WTC11 (cell line): ENCODE measurements at places on chromosomes 2 and 18.

- no peak for DNase-seq
These were observed 164.5 kb downstream of the RBM43 start for GRCh38 chr2:151097128-151097527.

GRCh38 chr2:96131152-96131812 is 7.0 kb downstream of the ASTL start:
- DNase-seq = no peak

GRCh38 chr2:11558214-11558886 is 24.5 kb downstream of the GREB1 start:
- no peak for DNase-seq

DNA sequence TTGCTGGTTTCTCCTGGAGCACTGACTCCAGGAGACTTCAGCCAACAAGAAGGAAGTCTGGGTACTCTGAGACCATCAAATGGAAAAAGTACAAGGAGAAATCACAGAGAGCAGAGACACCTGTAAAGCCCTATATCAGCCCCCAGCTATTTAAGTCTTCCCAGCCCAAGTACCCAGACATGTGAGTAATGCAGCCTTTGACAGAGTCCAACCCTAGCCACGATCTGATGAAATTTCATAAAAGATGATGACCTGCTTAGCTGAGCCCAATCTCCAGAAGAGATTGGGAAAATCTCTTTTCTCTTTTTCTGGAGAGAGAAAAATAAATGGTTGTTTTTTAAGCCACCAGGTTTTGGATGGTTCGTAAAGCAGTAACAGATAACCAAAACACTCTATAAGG is 196.6 kb downstream of the NBAS start:
- DNase-seq = no peak

DNA sequence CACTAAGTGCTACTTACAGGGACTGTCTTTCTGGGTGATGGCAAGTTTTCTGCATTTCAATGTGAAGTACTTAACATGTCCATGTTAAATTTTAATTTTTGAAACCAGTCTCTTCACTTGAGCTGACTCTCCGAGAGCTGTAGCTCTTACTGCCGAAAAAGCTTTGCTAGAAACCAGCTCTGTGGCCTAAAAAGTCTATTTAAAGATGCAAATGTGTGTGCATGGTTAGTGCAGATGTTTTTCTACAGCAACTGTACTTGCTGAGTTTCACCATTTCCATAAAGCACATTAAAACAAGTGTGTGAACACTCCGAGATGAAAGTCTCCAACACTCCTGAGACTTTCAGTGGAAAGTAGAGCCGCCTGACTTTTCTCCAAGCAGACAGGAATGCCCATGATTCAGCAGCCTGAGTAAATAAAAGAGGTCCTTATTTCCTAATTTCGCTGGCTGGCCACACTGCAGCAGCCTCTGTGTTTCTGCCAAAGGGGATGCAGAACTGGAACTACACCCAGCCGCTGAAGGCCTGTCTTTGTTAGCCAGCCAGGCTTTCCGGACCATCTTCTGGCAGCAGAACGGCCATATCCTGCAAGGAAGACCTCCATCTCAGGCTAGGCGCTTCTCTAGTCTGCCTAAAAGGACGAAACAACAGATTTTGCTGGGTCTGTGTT is 121.2 kb downstream of the ZNF521 start:
- no peak for DNase-seq

GRCh38 chr18:26531605-26532298 is 16.6 kb downstream of the KCTD1 start:
- no peak for DNase-seq

- DNase-seq = no peak
These were observed 63.6 kb upstream of the TTC21B start for GRCh38 chr2:166017208-166017607.

DNA sequence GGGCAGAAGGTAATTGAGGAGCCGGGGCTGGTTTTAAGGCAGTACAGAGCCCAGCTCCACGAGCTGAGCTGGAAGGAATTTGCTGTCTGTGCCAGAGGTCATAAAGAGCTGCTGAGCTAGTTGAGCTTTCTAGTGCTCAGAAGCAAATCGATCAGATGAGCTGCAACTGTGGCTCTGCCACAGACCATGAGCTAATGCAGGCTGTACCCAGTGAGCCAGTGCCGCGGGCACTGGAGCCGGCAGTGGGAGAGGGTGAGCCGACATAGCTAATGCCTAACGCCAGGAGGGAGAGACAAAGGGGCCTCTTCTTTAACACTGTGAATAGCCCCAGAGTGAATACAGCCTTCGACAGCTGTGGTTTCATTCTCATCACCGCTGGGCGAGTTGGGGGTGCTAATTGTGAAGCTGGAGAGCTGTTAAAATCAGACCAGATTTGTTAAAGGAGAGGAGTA is 410.1 kb upstream of the TCF4 start:
- no peak for DNase-seq

- no peak for DNase-seq
These were observed 94.4 kb upstream of the MBOAT2 start for GRCh38 chr2:9097892-9098291.

- DNase-seq = no peak
These were observed 5.2 kb upstream of the CTDSP1 start for GRCh38 chr2:218394298-218395089.

- no peak for DNase-seq
These were observed 255.0 kb upstream of the EPAS1 start for GRCh38 chr2:46042207-46042637.

DNA sequence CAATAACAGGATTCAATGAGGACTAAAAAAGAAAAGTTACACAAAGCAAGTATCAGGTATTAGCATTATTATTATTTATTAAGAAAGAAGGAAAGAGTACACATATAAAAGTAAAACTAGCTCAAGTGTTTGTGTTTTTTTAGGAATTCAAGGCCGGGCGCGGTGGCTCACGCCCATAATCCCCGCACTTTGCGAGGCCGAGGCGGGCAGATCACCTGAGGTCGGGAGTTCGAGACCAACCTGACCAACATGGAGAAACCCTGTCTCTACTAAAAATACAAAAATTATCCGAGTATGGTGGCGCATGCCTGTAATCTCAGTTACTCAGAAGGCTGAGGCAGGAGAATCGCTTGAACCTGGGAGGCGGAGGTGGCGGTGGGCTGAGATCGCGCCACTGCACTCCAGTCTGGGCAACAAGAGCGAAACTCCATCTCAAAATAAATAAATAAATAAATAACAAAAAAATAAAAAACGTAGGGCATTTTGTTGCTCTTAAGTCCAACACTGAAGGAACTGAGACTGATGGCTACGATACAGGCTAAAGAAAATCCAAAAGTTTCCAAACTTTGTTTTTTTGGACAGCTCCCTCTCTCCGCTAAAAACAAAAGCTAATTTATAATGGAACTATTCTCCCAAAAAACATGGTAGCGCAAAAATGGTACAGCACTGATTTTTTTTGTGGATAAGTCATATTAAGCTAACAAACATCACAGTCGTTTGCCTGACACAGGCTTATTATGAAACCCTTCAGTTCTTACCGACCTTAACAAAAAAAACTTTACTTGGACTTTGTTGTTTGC is 1.7 kb downstream of the TRAPPC8 start:
- no peak for DNase-seq

GRCh38 chr2:233832869-233833311 is 21.4 kb downstream of the HJURP start:
- peak; percentile 80 for DNase-seq

DNA sequence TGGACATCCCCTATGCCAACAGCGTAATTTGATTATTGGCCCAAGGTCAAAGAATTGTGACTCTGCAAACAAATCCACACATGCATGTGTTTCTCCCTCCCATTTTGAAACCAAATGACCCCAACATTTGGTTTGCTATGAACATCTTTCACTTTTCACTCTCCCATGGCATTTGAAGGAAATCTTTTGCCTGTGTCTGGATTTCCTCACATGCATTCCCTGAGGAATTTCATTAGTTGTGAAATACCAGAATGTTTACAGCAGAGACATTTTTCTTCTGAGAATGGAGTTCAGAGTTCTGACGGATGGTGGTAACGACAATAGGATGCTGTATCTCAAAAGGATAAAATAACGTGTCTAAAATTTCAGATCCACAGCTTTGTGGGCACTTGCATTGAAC is 60.3 kb upstream of the LMAN1 start:
- DNase-seq = no peak

DNA sequence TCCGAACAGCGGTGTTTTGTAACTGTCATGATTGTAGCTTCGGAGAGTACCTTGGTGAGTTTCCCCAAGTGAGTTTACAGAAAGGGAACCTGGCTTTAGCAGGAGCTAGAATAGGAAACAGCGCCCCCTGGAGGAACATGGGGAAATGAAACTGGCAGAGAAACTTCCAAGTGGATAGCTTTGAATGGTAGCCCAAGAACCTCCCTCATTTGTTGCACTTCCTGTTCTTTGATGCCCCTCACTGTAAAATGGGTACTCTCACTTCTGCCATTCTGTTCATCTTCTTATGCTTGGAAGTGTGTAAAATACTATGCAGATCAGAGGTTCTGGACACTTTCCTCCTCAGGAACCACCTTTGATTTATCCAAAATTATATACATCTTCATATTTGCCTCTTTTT is 36.2 kb downstream of the CHST10 start:
- peak; percentile 91 for DNase-seq

- DNase-seq = no peak
These were observed 34.9 kb upstream of the SLC35G4 start for GRCh38 chr18:11574545-11574944.

GRCh38 chr2:190478572-190479195 is 55.8 kb downstream of the NEMP2 start:
- DNase-seq = no peak

- DNase-seq = no peak
These were observed 15.2 kb downstream of the SP100 start for GRCh38 chr2:230430957-230431910.

- no peak for DNase-seq
These were observed 395.7 kb upstream of the ST6GAL2 start for GRCh38 chr2:107281637-107282036.

- DNase-seq = no peak
These were observed 219.6 kb downstream of the RND3 start for GRCh38 chr2:150267651-150268415.

DNA sequence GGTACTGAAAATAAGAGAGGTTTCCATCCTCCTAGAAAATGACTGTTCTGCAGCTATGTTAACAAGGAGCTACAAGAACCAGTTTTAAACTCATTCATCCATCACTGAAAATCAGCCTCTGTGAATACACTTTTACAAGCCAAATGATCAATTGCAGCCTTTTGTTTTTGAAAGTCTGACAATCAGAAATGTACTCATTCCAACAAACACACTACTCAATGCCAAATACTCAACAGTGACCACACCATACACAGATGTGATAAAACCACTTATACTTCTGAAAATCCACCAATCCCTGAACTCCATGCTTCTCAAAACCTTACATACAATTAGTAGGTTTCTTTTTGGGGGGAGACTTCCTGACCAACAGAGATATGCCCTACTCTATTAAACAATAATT is 663.9 kb upstream of the CHAC2 start:
- no peak for DNase-seq

DNA sequence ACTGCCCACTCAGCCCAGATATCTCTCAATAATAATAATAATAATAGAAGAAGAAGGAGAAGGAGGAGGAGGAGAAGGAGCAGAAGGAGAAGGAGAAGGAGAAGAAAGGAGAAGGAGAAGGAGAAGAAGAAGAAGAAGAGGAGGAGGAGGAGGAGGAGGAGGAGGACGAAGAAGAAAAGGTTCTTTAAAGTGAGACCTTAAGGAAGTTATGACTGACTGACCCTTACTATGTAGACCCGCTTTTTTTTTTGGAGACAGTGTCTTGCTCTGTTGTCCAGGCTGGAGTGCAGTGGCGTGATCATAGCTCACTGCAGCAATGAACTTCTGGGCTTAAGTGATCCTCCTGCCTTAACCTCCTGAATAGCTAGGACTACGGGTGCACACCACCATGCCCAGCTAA is 88.9 kb upstream of the RFX8 start:
- DNase-seq = no peak

- DNase-seq = no peak
These were observed 53.8 kb upstream of the STK17B start for GRCh38 chr2:196225213-196225612.

DNA sequence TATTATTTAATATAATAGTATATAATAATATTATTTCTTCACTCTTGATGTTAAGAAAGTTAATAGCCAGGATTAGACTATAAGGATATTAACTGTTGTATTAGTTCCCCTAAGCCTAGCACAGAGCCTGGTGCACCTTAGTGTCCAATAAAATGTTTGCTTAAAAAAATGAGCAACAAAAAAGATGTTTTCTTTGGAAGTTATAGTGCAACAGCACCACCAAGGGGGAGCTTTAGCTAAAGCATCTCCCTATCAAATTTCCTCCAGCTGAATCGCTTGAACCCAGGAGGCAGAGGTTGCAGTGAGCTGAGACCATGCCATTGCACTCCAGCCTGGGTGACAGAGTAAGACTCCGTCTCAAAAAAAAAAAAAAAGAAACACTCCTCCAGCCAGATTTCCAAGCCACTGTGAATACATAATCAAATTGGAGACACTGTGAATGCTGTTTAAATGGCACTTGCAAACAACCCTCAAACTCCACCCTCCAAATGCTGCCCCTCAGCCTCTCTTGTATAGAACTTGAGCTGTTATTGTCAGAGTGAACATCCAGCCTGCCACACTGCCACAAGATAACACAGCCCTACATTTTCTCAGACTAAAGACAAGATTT is 221.9 kb downstream of the DYM start:
- no peak for DNase-seq

DNA sequence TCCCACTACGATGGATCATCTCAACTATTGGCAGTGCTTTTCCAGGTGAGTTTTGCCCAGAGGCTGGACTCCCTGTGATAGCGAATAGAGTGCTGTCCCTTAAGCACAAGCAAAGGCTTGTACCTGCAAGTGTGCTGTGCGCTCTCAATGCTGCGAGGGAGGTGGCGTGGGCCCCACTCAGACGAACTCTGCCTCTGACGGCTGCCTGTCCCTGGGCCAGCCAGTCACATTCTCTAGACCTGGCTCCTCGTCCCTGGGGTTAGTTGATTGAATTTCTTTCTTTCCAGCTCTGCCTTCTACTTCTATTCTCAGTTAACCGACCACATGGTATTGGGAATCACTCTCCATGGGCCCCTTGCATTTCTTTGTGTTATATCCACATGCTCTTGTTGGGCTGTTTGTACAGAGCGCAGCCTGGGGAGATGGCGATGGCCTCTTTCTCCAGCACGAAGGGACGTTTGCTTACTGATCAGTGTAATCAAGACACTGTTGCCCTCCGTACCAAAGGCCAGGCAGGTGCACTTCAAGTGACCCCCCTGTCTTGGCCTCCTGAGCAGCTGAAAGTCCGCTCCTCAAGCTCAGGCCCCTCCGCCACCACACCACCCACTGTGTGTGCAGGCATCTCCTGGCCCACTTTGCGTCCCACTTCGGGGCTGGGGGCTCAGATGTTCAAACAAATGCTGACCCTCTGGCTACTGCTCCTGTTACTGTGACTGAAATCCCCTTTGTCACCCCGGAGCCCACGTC is 151.3 kb downstream of the ZNF236 start:
- no peak for DNase-seq

GRCh38 chr2:237868631-237869342 is 9.4 kb downstream of the RAMP1 start:
- no peak for DNase-seq

GRCh38 chr2:163646687-163647086 is 89.1 kb downstream of the FIGN start:
- DNase-seq = no peak
